ENCODE measurements at places on chromosomes 7 and 10. TPM values are rescaled to one million over a fixed set of nuclear protein-coding genes. Genes with fewer than 3 reads are reported as not detected.

- H3K27ac ChIP-seq = no peak overlapping the region
- no peak overlapping the region for H3K4me3 ChIP-seq
- no peak for DNase-seq
- peaks cover 7% of the 10 kb centered on the region for H3K4me1 ChIP-seq
Measured at GRCh38 chr10:47254611-47255010, 45.4 kb upstream of the GDF10 start.

DNA sequence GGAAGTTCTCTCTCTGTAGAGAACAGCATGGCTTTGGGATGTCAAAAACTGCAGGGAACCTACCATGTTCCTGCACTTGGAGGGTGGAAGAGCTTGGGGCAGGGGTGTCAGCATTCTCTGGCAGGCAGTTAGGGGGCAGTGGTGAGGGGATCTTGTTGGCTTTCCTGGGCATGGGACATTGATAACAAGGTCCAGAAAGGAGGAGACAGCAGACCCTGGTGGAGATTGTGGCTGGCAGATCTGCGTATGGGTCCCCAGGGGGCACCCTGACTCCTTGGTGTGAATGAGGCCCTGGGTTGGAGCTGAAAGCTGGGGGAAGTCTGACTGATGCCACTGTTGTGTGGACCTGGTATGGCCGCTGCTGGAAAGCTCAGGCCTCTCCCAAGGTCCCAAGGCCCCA, 22.9 kb upstream of the CAMK2B start:
- H3K36me3 ChIP-seq = no peaks in the 10 kb centered on the region
- no peak overlapping the region for H3K27ac ChIP-seq
- no peak overlapping the region for H3K4me3 ChIP-seq
- peaks cover 5% of the 10 kb centered on the region for H3K27me3 ChIP-seq
- H3K4me1 ChIP-seq = 0 out of 2 replicates have a peak, but pooled peaks cover 2% of the 10 kb centered on the region
- DNase-seq = peak; percentile 76

DNAJC30 gene
- total RNA-seq = 1.3 TPM

- H3K36me3 ChIP-seq = peaks cover 13% of the 10 kb centered on the region
- no peak overlapping the region for H3K4me3 ChIP-seq
- H3K27me3 ChIP-seq = no peaks in the 10 kb centered on the region
- peaks cover 21% of the 10 kb centered on the region for H3K4me1 ChIP-seq
- no peak overlapping the region for H3K27ac ChIP-seq
Measured at GRCh38 chr7:124914298-124914697, 15.3 kb downstream of the POT1 start.

DNA sequence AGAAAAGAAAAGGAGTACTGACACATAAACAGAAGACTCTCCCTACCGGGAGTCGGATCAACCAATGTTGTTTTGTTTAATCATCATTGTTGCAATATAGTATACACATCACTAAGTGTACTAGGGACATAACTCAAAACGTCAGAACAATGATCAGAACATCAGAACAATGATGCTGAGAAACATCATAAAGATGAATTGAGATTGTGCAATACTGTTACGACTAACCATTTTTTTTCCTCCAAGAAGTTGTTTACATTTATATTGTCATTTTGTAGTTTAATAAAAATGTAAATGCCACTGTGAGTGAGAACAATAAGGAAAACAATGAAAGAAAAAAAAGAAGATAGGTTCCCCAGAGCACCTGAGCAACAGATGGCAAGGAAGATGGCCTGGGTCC, 663.1 kb upstream of the PCDH15 start:
- H3K36me3 ChIP-seq = no peaks in the 10 kb centered on the region
- no peaks in the 10 kb centered on the region for H3K4me1 ChIP-seq
- no peaks in the 10 kb centered on the region for H3K27me3 ChIP-seq
- no peak overlapping the region for H3K27ac ChIP-seq

DNA sequence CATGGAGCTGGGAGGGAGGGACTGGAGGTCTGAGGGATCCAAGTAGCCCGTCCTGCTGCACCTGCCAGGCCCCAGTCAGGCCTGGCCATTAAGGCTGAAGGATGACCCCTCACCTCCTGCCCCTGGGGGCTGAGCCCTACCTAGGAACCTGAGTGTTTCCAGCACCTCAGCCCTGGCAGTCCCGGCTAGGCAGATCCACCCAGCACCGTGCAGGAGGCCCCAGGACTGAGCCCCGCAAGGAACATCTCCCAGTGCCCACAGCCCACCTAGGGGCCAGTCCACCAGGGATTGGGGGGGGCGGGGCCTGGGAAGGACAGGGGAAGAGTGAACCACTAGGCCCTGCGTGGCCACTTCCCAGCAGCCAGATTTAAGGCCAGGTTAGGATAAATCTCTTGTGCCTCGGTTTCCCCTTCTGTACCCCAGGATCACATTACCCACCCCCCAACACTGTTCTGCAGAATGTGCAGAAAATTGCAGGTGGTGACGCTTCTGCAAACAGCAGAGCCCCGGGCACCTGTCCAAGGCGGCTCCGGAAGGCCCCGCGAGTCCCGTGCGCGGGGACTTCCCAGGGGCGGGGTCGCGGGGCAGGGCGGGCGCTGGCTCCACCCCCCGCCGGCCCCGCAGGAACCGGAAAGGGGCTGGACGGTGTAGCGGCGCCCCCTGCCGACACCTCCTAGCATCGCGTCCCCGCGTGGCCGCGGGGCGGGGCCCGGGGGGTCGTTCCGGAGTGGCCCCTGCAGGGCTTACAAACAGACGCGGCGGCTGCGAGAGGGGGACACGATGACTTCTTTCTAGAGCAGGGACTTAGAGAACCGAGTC, 55.9 kb downstream of the PWWP2B start:
- peaks cover 19% of the 10 kb centered on the region for H3K4me1 ChIP-seq
- no peaks in the 10 kb centered on the region for H3K27me3 ChIP-seq
- H3K36me3 ChIP-seq = no peaks in the 10 kb centered on the region
- peak overlapping the region; percentile 36 for H3K4me3 ChIP-seq
- peak; percentile 93 for DNase-seq
- H3K27ac ChIP-seq = no peak overlapping the region

TFEC gene
- total RNA-seq = not detected

LEP gene
- total RNA-seq = not detected

DNA sequence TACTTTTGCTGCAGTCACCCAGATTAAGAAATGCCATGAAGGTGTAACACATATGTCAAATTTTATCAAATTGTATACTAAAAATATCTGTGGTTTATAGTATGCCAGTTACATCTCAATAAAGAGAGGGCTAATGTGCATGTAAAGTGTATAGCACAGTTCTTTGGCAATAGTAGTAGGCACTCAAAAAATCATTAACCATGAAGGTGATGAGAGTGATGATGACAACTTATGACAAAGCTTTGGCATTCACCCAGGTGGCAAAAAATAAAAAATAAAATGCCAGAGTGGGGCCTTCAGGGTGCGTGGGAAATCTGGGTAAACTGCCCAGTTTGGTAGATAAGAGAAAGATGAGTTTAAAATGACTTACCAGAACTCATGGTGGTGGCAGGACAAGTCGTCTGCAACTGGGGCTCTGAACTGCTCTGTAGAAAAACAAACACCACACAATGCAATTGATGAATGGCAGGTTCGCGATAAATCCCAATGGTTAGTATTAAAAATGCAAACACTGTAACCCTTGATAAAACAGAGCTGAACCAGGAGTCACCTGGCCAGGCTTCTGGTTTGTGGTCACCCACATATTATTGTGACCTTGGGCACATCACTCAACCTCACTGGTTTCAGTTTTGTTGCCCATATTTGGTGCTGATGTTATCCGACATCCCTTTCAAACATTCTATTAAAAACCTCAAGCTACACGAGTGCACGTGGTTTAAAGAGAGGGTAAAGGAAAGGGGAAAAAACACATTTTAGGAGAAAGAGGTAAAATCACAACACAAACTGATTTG, 120.2 kb downstream of the SORBS1 start:
- no peak overlapping the region for H3K27ac ChIP-seq
- DNase-seq = no peak
- no peaks in the 10 kb centered on the region for H3K36me3 ChIP-seq

GRCh38 chr7:77531038-77531437, 6.1 kb upstream of the PTPN12 start:
- DNase-seq = peak; percentile 42
- no peaks in the 10 kb centered on the region for H3K36me3 ChIP-seq
- no peak overlapping the region for H3K4me3 ChIP-seq
- H3K27ac ChIP-seq = no peak overlapping the region
- H3K27me3 ChIP-seq = no peaks in the 10 kb centered on the region

NRAP gene
- not detected for total RNA-seq

- H3K27me3 ChIP-seq = no peaks in the 10 kb centered on the region
- no peak overlapping the region for H3K4me3 ChIP-seq
- no peak overlapping the region for H3K27ac ChIP-seq
- H3K4me1 ChIP-seq = no peaks in the 10 kb centered on the region
Measured at GRCh38 chr10:46523119-46523961, 33.1 kb downstream of the GPRIN2 start.

- no peak for DNase-seq
- peaks cover 13% of the 10 kb centered on the region for H3K4me1 ChIP-seq
- H3K4me3 ChIP-seq = peak overlapping the region; percentile 75
Measured at GRCh38 chr7:25180946-25181345, 47.3 kb downstream of the NPVF start.

AVPI1 gene
- not detected for total RNA-seq

GPR85 gene
- total RNA-seq = not detected

SNCG gene
- not detected for total RNA-seq

GARIN1A gene
- total RNA-seq = 1.8 TPM

GRCh38 chr7:74443543-74444247, 10.0 kb upstream of the GTF2IRD1 start:
- no peaks in the 10 kb centered on the region for H3K4me1 ChIP-seq
- H3K4me3 ChIP-seq = no peak overlapping the region
- H3K36me3 ChIP-seq = no peaks in the 10 kb centered on the region

DNA sequence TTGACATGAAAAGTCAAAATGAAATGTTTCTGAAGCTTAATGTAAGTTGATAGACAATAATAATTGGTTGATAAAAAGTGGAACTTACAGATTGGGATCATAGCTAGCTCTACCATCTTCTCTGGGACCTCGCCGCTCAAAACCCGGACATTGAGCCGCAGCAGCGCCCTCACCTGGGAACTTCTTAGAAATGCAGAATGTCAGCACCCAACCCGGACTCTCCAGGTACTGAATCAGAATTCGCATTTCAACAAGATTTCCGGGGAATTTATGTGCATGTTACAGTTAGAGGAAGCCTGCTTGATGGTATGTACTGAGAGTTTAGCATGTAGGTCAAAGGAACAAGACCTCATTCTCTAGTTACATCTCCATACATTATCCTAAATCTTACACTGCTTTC, 36.7 kb upstream of the ABLIM1 start:
- peaks cover 8% of the 10 kb centered on the region for H3K4me1 ChIP-seq
- H3K27ac ChIP-seq = no peak overlapping the region
- peak; percentile 85 for DNase-seq
- no peaks in the 10 kb centered on the region for H3K36me3 ChIP-seq

- peaks cover 5% of the 10 kb centered on the region for H3K36me3 ChIP-seq
- DNase-seq = no peak
- peaks cover 3% of the 10 kb centered on the region for H3K27me3 ChIP-seq
- no peak overlapping the region for H3K4me3 ChIP-seq
Measured at GRCh38 chr7:70229242-70229641, 631.0 kb downstream of the AUTS2 start.

GRCh38 chr10:110056822-110057221, 49.0 kb downstream of the ADD3 start:
- no peaks in the 10 kb centered on the region for H3K27me3 ChIP-seq
- no peak overlapping the region for H3K27ac ChIP-seq
- no peak for DNase-seq
- no peaks in the 10 kb centered on the region for H3K36me3 ChIP-seq
- no peak overlapping the region for H3K4me3 ChIP-seq
- no peaks in the 10 kb centered on the region for H3K4me1 ChIP-seq
